ENCODE measurements at places on chromosomes 4 and X. TPM values are rescaled to one million over a fixed set of nuclear protein-coding genes. Genes with fewer than 3 reads are reported as not detected.
A peak's percentile ranks its signal among the peaks of the same experiment; 100 is the strongest.

- H3K36me3 ChIP-seq = no peaks in the 10 kb centered on the region
- H3K4me1 ChIP-seq = no peaks in the 10 kb centered on the region
- DNase-seq = no peak
- H3K4me3 ChIP-seq = no peak overlapping the region
- no peak overlapping the region for H3K27ac ChIP-seq
Measured at GRCh38 chrX:68725756-68726365, 78.4 kb downstream of the STARD8 start.

DNA sequence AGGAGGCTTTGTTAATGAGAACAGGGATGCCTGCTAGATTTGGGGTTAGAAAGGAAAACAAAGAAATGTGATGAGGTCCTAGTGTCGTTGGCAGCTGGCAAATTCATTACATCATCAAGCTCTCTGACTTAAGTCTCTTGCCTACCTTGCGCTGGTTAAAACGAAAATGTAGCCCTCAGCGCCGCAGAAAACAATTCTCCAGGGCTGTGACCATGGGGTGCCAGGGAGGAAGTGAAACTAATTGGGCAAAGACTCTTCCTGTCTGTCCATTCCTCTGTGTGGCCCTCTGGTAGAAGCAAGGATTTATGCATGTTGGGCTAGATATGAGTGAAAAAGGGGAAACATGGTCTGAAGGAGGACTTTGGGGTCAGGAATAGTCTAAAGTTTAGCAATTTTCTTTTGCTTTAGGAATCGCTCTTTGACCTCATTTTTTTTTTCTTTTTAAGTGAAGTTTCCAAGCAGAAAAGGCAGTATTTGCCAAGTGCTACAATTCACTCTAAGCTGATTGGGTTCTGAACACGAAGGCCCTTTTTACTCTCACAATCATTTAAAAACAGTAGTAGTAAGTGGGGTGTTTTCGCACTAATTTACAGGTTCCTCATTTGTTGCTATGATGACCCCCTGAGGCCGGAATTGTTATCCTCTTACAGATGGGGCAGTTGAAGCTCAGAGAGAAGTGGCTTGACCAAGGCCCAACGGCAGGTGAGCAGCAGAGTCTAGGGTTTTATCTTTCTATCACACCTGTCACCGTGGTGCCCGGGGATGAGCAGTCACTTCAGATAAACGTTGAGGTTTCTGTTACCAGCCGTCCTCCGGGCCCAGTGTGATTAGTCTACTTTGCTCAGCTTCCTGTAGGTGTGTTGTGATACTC is 27.3 kb upstream of the CHRNA9 start:
- H3K27ac ChIP-seq = peak overlapping the region; percentile 57
- no peak overlapping the region for H3K4me3 ChIP-seq
- H3K27me3 ChIP-seq = no peaks in the 10 kb centered on the region
- H3K36me3 ChIP-seq = no peaks in the 10 kb centered on the region
- peak; percentile 65 for DNase-seq

GRCh38 chr4:112817933-112818593 is 181.1 kb downstream of the LARP7 start:
- no peaks in the 10 kb centered on the region for H3K27me3 ChIP-seq
- peak; percentile 27 for DNase-seq
- H3K4me3 ChIP-seq = peak overlapping the region; percentile 17
- H3K36me3 ChIP-seq = no peaks in the 10 kb centered on the region
- peak overlapping the region; percentile 77 for H3K27ac ChIP-seq
- no peaks in the 10 kb centered on the region for H3K4me1 ChIP-seq

GRCh38 chrX:13069771-13070416 is 25.5 kb upstream of the FAM9C start:
- no peaks in the 10 kb centered on the region for H3K27me3 ChIP-seq
- no peaks in the 10 kb centered on the region for H3K36me3 ChIP-seq
- no peaks in the 10 kb centered on the region for H3K4me1 ChIP-seq
- no peak for DNase-seq
- H3K4me3 ChIP-seq = no peak overlapping the region

DNA sequence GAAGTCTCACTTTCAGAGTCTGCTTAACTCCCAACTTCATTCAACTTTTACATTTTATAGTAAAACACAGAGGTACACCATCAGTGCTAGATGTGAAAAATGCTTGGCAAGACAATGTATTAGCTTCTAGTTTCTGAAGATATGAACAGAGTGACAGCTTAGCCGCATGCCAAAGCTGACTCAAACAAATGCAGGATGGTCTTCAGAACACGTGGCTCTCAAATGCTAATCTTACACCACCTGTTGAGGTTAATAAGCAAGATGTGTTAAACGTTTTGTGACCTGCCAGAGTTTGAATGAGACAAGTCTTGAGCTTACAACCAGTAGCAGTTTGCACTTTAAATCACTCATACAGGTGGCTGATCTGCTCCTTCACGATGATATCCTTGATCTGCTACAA is 18.9 kb upstream of the GPM6B start:
- no peak for DNase-seq
- H3K4me1 ChIP-seq = no peaks in the 10 kb centered on the region
- H3K36me3 ChIP-seq = no peaks in the 10 kb centered on the region
- H3K27me3 ChIP-seq = no peaks in the 10 kb centered on the region
- H3K4me3 ChIP-seq = no peak overlapping the region

DNA sequence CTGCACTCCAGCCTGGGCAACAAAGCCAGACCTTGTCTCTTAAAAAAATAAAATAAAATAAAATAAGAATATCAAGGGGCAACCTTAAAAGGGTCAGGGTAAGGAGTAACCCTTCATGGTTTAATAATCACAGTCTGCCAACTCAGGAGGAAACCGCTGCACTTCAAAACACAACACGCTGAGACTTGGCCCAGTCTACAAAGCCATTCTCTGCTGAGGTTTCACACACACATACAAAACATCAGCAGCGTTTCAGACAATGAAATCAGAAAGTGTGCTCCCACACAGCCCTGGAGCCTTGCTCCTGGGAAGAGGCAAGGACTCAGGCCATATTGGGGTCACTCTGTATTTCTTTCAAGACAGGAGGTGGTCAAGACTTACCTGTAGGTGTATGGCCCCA is 18.3 kb downstream of the SCARB2 start:
- H3K4me1 ChIP-seq = peaks cover 62% of the 10 kb centered on the region
- H3K27ac ChIP-seq = peak overlapping the region; percentile 52
- H3K36me3 ChIP-seq = no peaks in the 10 kb centered on the region
- DNase-seq = no peak
- H3K27me3 ChIP-seq = no peaks in the 10 kb centered on the region

GRCh38 chr4:72489267-72489666 is 79.8 kb downstream of the ADAMTS3 start:
- no peak overlapping the region for H3K27ac ChIP-seq
- H3K4me1 ChIP-seq = no peaks in the 10 kb centered on the region
- no peaks in the 10 kb centered on the region for H3K27me3 ChIP-seq
- H3K4me3 ChIP-seq = no peak overlapping the region

Gene SMIM10L2A
- 0.32 TPM for total RNA-seq

Gene RASL11B
- total RNA-seq = 0.64 TPM

Gene SHROOM4
- total RNA-seq = 2.3 TPM

Gene LRCH2
- 4.2 TPM for total RNA-seq

Gene RAB9B
- 1.7 TPM for total RNA-seq

Gene PRKG2
- 9.0 TPM for total RNA-seq

Gene FGB
- not detected for total RNA-seq

Gene CYTL1
- total RNA-seq = 1.8 TPM
